ENCODE measurements at places on chromosomes 13 and 19.
A peak's percentile ranks its signal among the peaks of the same experiment; 100 is the strongest.

- DNase-seq = no peak
These were observed 4.9 kb upstream of the N4BP2L1 start for GRCh38 chr13:32432856-32433255.

GRCh38 chr19:30556230-30556711, 184.1 kb downstream of the ZNF536 start:
- no peak for DNase-seq

DNA sequence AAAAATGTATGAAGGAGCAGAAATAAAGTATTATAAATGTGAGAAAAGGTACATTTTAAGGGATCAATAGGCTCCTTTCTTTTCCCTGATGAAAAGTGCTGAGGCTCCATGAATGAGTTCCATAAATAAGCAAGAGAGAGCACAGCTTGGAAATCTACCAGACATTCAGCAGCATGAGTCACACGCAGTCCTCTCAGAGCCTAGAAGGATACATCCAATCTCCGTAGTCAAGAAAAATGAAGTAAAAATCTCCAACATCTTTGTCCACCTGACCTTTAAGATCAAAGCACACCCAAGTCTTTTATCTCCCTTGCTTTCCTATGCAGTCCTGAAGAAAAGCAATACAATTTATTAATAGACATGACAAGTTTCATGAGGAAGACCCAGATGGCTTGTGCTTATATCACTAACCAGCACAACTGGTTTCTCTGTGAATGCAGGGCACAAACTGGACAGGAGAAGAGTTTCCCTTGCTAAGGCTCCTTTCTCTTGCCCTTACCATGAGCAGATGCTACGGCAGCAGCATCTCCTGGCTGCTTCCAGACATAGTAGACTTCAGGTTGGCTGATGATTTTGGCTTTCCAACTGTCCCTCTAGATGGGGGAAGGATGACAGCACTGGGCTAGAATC, 730.8 kb downstream of the EFNB2 start:
- DNase-seq = no peak

- no peak for DNase-seq
These were observed 155.2 kb upstream of the IPO5 start for GRCh38 chr13:97798171-97798821.

- no peak for DNase-seq
These were observed 9.9 kb downstream of the LRFN1 start for GRCh38 chr19:39310558-39311311.

- no peak for DNase-seq
These were observed 2.2 kb downstream of the PNMA8B start for GRCh38 chr19:46493236-46494145.

- no peak for DNase-seq
These were observed 358.9 kb downstream of the ITGBL1 start for GRCh38 chr13:101811284-101811839.

DNA sequence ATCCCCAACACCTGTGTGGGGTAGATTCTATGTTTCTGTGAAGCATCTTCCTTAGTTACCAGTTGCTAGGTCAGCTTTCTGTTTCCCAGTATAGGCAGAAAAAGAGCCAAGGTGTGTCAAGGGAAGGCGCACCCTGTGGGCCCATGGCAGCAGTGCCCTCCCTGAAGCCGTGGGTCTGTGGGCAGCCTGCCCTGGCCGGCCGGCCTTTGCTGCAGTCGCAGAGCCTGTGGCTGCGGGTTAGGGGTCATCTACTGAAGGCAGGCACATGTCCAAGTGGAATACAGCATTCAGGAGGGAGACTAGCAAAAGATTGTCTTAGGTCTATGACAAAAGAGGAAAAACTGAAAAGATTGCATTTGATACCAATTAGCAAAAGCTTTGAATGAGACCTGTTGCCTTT, 214.0 kb downstream of the IRS2 start:
- no peak for DNase-seq

- DNase-seq = no peak
These were observed 79.3 kb upstream of the TEX29 start for GRCh38 chr13:111241006-111241755.

DNA sequence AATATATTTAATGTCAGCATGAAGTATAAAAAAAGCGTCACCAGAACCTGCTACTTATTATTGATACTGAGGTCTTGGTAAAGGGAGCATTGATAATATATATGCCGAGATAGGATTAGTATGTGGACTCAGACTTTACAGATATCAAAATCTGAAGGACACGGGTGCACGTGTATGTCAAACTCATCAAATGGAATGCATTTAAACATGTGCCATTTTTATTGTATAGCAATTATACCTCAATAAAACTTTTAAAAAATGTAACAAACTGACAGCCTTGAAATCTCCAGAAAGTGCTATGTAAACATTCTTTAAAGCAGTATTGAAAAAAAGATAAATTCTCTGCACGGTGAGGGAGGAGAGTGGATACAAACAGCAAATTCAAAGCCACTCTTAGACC, 157.9 kb downstream of the RNF17 start:
- no peak for DNase-seq

GRCh38 chr19:33312065-33312464, 9.7 kb upstream of the CEBPA start:
- DNase-seq = no peak

DNA sequence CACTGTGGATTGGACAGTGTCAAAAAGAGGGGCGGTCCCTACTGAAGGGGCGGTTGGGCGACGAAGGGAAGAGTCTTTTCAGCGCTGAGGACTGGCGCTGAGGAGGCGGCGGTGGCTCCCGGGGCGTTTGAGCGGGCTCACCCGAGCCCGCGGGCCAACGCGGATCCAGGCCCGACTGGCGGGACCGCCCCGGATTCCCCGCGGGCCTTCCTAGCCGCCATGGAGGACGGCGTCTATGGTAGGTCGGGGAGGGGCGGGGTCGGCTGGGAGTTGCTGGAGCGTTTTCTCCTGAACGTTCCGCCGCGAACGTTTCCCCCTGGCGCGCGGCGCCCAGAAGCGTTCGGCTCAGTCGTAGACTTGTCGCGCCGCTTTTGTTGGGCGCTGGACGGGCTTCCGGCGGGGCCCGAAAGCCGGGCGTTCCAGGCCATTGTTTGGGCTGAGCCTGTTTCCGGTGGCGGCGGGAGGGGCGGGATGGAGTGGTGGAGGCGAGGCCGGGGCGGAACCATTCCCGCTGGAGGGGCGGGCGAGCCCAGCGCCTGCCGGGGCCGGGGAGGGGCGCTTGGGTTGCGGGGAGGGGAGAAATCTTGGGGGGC, at the start of gene CYTH2:
TSS of gene CYTH2 (plus strand) at position 81 of the 593 bp plus-strand sequence. CDS start at position 220, 139 bp downstream.
- DNase-seq = peak; percentile 65

- DNase-seq = no peak
These were observed 73.1 kb downstream of the TNFSF13B start for GRCh38 chr13:108342369-108343289.

DNA sequence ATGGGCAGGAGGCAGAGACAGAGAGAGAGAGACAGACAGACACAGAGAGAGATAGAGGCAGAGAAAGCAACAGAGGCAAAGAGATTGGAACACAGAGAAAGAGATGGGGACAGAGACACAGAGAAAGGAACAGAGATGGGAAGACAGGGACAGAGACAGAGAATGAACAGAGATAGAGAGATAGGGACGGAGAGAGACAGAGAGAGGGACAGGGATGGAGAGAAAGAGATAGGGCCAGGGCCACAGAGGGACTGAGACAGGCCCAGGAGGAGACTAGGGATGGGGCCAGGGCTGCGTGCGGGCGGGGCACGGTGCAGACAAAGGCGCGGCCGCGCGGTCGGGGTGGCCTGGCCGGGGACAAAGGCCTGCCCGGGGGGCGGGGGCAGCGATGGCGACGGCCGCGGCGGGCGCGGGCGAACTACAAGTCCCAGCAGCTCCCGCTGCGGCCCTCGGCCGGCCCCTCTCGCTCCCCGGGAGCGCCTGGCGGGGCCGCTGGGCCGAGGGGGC, at the start of gene ZNF358:
TSS of gene ZNF358 (plus strand) at position 459 of the 507 bp plus-strand sequence. CDS start 3,140 bp downstream, outside the sequence.
- peak; percentile 11 for DNase-seq

DNA sequence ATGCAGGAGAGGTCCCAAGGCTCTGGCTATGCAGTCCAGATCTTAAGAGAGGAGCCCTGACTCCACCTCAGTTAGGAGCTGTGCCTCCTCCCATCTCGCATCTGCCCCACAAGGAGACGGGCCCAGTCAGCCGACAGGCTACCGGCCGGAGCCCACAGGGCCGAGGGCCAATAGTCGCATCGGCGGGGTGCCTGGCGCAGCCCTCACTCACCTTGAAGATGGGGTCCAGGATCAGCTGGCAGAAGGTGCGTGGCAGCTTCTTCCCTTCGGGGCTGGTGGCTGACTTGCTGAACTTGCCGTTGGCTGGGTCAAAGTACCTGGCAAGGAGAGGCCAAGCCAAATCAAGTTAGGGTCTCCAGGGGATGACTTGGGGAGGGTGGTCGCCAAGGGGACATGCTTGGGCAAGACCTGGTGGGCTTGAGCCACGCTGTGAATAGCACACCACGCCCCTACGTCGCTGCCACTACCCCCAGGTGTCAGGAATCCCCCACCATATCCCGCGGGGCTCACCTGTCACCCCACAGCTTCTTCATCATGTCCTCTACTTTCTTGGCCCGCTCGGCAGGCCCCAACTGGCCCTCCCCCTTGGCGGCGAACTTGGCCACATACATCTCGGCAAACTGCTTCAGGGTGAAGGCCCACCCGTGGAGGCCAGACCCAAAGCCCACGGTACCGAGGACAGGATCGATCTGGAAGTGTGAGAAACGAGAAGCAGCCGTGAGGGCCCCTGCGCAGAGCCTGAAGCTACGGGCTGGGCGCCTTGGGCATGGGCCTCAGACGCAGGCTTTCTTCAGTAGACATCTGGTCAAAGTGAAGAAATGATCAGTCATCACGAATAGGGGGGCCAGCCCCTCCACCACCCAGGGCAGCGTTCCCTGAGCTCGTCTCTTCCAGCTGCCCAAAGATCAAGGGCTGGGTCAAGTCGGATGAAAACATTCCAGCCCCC, 3.3 kb downstream of the EEF2 start:
- no peak for DNase-seq

- DNase-seq = no peak
These were observed 291.6 kb upstream of the ARGLU1 start for GRCh38 chr13:106859533-106859904.

- no peak for DNase-seq
These were observed 280.2 kb upstream of the EDNRB start for GRCh38 chr13:78198821-78199220.

- no peak for DNase-seq
These were observed 21.2 kb upstream of the RNASEH2B start for GRCh38 chr13:50888362-50888761.

- DNase-seq = no peak
These were observed 19.0 kb downstream of the UPF1 start for GRCh38 chr19:18850471-18851375.

GRCh38 chr19:44447916-44448674, at the start of gene ZNF229:
Gene ZNF229, minus strand, starts transcription at chr19:44448472. Its CDS starts 5,625 bp downstream, at chr19:44442847.
- peak; percentile 68 for DNase-seq

DNA sequence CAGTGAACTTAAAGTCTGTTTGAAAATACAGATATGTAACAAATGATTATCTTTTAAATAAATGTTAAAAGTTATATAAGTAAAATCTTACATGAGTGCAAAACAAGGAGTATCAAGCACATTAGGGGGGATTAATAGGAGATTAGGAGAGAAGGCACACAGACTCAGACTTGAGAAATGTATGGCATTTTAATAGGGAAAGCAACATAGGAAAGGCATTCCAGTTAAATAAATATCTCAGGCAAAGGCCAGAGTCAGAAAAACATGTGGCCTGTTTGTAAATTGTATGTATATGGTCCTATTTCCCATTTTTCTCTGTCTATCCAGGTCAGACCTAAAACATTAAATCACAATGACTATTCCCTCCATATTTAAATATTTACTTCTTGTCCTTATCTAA, 462.7 kb downstream of the GPC6 start:
- no peak for DNase-seq

DNA sequence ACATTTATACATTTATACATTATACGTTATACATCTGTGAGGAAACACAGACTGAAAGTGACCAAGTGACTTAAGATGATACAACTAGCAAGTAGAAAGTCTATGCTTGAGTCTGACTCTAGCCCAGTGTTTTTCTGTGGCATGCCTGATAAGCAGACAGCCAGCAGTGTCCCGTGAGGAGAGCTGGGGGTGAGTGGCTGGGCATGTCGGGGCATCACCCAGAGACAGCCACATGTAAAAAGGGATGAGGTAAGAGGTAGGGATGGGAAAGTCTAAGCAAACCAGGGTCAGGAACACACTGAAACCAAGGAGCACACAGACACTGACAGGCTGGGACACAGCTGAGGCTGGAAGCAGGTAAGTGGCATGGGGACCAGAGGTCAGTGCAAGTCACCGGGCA, 333.2 kb downstream of the FOXO1 start:
- no peak for DNase-seq

- DNase-seq = no peak
These were observed 127.9 kb downstream of the SLITRK6 start for GRCh38 chr13:85671336-85671735.

GRCh38 chr19:39539165-39539517, 820 bp downstream of the EID2 start:
- DNase-seq = no peak

- no peak for DNase-seq
These were observed 1.1 kb downstream of the NUDT19 start for GRCh38 chr19:32692727-32693061.

DNA sequence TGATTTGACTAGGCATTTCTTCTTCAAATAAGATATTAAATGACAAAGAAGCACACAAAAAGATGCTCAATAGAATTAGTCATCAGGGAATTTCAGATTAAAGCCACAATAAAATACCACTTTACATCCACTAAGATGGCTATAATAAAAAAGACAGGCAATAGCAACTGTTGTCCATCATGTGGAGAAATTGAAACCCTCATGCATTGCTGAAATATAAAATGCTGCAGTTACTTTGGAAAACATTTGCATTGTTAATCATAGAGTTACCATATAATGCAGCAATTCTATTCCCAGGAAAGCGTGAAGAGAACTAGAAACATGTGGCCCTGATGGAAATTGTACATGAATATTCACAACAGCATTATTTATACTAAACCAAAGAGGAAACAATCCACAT, 605.5 kb upstream of the SLITRK1 start:
- DNase-seq = no peak

All from effector CD8-positive, alpha-beta T cell (primary cell).